ENCODE measurements at places on chromosomes 2 and 18.

DNA sequence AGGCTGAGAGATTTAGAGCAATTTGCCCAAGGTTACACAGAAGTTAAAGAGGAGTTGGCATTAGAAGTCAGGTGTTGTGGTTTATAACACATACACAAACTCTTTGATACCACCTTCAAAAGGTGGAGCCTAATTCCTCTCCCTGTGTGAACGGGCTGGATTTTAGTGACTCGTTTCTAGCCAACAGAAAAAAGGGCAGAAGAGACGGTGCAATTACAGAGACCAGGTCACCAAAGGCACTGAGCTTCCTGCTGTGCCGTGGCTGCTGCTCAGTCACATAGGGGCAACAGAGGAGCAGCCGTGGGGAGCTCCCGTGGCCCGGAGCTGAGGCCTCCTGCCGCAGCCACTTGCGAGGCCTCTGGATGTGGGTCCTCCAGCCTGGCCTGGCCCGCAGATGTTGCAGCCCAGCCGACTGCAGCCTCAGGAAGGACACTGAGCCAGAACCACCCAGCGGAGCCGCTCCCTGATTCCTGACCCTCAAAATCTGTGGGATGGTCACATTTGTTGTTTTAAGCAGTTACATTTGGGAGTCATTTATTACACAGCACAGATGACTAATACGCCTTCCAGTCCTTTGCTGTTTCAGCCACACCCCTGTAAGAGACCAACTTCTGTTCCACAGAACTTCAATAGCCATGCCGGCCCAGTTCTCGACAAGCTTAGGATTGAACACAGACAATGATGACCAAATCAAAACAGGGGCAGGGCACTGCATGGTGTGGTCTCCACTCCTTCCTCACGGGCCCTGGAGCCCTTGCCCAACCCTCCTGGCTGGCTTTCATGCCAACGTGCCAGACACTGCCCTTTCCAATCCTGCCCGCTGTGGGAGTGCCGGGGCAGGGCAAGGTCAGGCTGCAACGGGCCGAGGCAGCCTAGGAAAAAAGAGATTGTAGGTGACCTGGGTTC is 17.1 kb downstream of the EDAR start:
- peak; percentile 93 for DNase-seq

DNA sequence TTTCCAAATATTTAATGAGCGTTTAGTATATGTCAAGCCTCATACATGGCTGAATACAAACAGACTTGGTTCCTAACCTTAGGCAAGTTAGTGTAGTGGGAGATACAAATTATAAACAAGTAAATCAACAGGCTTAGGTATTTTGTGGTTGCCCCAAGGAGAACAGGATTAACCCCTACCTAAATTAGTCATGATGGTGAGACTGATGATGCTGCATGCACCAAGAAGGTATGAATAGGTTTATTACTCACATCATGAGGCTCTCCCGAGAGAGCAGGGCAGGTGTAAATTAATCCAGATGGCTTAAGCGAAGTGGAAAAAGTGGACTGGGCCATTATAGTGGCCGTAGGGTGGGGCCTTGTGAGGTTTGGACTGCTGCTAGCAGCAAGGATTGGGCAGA is 118.1 kb upstream of the GCFC2 start:
- no peak for DNase-seq

DNA sequence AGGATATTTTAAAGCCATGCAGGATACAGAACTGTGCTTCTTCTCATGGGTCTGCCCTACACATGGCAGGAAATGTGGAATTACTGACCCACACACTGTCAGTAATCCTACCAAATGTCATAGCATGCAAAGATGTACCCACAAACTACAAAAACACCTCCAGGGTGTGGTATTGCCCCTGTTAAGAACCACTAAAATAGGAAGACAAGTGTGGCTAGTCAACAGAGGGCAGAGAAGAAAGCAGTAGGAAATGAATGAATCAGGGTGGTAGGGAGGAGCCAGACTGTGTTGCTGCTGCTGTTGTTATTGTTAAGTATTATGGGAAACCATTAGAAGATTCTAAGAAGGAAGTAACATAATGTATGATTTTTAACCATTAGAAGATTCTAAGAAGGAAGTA is 556.7 kb upstream of the ACVR2A start:
- DNase-seq = no peak

GRCh38 chr2:144505245-144505831 is 14.6 kb downstream of the ZEB2 start:
- no peak for DNase-seq

- DNase-seq = peak; percentile 47
Measured at GRCh38 chr2:86519349-86519748, 43.9 kb downstream of the CHMP3 start.

GRCh38 chr2:233193738-233194137 is 57.7 kb upstream of the ATG16L1 start:
- no peak for DNase-seq

DNA sequence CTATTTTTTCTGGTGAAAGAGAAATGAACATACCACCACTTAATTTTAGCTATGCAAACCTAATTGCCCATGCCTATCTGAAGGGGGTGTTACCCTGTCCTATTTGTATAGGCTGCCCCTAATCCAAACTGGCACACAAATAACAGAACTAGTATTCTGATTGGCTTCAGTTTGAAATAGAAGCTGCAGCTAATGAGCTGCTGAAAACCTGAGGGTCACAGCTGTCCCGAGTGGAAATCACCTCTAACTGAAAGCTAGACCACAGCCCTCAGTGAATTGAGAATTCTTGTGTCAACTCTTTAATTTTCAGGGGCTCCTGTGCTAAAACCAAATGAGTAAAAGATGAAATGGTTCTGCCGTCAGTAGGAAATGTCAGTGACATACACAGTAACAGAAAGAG is 28.7 kb downstream of the CCDC141 start:
- DNase-seq = no peak

- no peak for DNase-seq
Measured at GRCh38 chr2:128505575-128506526, 187.2 kb upstream of the HS6ST1 start.

DNA sequence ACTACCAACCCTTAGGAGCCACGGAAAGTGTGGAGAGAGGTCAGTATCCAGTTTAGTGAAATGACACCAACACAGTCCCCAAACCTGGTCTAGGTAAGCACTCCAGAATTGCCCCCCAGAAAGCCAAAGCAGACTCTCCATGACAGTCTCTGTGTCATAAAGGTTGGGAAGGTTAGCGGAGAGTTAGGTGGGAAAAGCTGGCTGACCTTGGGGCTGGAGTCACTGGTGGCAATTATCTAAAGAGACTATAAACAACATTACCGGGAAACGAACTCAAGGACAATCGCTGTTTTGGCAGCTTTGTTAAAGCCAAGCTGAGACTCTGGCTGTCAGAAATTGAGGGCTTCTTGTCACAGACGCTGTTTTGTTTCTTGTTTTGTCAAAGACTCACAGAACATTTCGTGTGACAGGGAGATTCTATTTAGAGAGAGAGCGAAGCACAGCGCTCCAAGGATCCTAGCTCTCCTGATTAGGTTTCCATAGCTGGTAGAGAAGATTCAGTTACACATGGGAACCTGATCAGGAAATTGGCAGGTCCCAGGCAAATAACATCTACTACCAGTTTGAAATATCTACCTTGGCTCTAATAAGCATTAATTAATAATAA is 111.3 kb downstream of the LNPK start:
- no peak for DNase-seq

- no peak for DNase-seq
Measured at GRCh38 chr2:98034745-98035144, 39.0 kb upstream of the TMEM131 start.

- DNase-seq = no peak
Measured at GRCh38 chr2:198753101-198753500, 704.6 kb downstream of the SATB2 start.

DNA sequence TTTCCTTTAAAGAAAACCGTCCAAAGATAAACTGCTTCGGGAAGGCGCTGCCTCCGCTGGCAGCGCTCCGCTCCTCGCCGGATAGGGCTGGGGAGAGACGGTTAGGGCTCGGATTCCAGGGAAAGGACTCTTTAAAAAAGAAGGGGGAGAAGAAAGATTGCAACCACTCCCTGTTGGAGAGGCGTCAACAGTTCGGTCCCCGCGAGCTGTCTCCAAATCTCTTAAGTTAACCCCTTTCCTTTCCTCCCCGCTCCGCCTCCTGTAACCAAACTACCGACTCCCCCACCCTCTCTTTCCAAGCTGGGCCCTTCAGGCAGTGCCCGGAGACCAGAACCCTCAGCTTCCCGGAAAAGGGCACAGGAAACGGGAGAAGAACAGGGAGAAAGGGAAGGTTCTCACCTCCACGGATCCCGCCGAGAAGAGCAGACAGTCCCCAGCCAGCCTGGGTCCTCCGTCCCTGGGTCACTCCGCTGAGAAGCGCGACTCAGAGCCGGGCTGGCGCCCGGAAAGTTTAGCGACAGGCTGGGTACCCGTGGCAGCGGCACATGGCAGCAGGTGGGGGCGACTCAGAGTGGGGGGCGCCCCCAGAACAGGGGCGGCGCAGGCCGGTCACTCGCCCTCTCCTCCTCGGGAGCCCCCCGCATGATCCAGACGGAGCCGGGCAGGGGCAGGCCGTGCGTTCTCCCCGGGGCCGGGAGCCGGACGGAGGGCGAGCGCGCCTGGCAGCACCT is 675 bp downstream of the FZD5 start:
- DNase-seq = peak; percentile 92

DNA sequence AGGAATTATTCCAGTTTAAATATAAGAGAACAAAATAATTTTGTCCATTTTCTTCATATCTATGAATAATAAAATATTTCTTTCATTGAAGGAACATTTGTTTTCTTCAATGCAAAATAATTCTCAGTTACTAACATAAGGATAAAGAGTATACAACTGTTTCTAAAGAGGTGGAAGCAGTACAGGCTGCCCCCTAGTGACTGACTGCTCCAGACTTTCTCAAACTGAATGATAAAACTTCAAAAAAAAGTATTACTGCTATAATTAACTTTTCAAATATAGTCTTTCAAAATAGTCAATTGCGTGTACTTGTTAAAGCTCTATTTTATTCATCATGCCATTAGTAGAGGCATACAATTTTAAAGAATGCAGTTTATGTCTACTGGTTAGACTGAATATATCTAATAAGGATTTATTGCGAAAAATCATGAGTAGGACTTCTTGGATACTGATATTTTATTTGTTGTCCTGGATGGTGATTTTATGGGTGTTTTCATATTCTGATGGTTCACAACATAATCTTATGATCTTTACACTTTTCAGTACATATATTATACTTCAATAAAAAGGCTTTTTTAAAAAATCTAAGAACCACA is 100.1 kb downstream of the WDPCP start:
- DNase-seq = no peak

GRCh38 chr18:69031571-69031970 is 233.7 kb downstream of the CCDC102B start:
- DNase-seq = no peak

- no peak for DNase-seq
Measured at GRCh38 chr2:237649541-237650454, 22.4 kb downstream of the LRRFIP1 start.

- no peak for DNase-seq
Measured at GRCh38 chr2:1088192-1088860, 137.7 kb downstream of the SNTG2 start.

DNA sequence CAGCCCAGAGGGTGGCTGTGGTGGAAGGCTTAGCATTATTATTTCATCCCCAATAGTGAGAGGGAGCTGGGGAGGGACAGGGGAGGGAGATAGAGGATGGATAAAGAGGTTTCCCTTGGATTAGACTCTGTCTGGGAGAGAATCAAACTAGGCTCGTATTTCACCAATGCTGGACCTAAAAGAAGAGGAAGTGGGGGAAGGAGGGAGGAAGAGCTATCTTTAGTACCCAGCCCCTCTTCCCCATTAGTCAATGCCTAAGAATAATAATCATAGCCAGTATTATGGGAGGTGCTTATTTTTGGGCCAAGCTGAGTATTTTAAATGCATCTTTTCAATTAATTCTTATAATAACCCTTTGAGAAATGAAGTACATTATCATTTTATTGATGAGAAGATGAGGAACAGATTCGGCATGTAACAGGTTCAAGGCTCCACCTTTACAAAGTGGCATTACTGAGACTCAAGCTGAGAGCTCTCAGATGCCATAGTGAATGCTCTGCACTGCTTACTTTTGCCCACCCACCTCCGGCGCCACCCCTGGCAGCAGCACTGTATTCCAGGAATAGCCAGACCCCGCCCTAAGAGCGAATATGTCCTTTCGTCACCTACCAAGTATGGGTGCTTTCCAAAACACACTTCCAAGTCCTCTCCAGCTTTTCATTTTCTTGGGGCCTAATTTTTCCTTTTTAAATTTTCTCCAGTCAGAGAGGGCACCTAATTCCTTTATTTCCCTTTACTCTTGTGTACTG is 21.0 kb downstream of the PAX8 start:
- no peak for DNase-seq

- DNase-seq = no peak
Measured at GRCh38 chr2:30155202-30155601, 8.4 kb downstream of the YPEL5 start.

- DNase-seq = no peak
Measured at GRCh38 chr2:60547841-60548240, 5.6 kb downstream of the BCL11A start.

DNA sequence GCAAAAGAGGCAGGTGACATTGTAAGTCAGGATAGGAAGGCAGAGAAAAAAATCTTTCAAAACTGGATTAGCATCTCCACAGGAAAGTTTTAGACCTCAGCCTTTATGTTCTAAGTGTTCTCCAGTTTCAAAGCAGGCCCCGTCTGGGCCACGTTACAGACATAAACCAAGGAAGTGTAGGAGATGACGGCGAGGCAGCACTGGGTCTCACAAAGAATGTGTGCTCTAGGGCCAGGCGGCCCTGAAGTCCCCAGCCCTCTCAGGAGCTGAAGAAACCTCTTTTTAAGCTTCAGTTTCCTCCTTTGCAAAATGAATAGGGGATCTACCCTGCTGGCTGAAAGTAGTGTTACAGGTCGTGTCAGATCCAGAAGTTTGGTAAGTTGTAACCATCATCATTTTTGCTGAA is 81.7 kb downstream of the SPRED2 start:
- no peak for DNase-seq

- peak; percentile 58 for DNase-seq
Measured at GRCh38 chr2:1819419-1819818, 75.1 kb upstream of the PXDN start.

- DNase-seq = no peak
Measured at GRCh38 chr18:59960272-59960671, 60.5 kb downstream of the PMAIP1 start.

GRCh38 chr2:215358312-215358845 is 46.5 kb downstream of the ATIC start:
- no peak for DNase-seq

DNA sequence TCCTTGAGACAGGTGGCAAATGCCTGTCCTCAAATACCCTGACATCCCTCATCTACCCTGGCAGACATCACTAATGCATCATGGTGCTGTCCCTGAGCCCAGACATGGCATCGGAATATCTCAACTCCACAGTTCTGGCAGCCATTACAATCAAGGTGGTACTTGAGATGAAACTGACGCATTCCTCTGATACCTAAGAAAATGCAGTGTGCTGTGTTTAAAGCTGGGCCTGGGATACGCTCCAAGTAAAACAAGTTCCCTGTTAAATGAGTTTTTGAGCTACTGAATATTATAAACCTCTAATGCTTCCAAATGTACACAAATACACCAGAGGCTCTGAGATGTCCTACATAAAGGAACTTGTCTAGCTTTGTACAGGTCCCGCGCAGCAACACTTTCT is 29.8 kb downstream of the POLR1A start:
- DNase-seq = no peak

GRCh38 chr18:62499263-62499650 is 23.6 kb upstream of the ZCCHC2 start:
- DNase-seq = no peak

GRCh38 chr2:159905926-159906714 is 108.1 kb upstream of the CD302 start:
- DNase-seq = no peak

- no peak for DNase-seq
Measured at GRCh38 chr2:147829106-147829505, 15.7 kb upstream of the ACVR2A start.

- DNase-seq = no peak
Measured at GRCh38 chr18:77400561-77400960, 150.9 kb downstream of the GALR1 start.
